ENCODE measurements at places on chromosomes 5 and 9. TPM values are rescaled to one million over a fixed set of nuclear protein-coding genes. Genes with fewer than 3 reads are reported as not detected.
A peak's percentile ranks its signal among the peaks of the same experiment; 100 is the strongest.

DNA sequence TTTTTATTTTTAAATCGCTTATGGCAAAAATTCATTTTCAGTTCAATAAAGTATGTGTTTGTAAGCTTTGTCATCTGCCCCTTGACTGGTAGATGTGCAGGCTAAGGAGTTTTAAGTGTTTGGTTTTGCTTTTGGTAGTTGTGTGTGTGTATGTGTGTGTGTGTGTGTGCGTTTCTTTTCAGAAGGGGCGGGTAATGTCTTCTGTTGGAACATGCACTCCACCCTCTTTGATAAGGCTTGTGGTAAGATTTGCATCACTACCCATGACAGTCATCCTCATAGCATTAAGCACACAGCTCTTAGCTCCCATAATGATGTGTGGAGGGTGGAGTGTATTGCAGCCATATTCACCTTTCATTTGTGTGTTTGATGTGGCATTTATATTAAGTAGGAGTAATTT is 92.1 kb upstream of the FSD1L start:
- DNase-seq: no peak

DNA sequence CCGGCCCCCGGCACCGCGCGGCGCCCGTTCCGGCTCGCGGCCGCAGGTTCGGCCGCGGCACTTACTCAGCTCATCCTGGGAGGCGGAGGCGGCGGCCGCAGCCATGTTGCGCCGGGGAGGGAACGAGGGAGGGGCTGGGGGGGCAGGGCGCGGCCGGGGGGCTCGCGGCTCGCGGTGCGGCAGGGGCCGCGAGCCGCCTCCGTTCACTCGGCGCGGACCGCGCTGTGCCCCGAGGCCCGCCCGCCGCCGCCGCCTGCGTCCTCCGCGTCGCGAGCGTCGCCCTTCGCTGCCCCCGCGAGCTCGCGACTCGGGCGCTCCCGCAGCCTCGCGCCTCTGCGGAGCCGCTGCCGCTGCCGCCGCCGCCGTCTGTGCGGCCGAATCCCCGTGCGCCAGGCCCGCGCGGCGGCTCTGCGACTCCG is 735 bp downstream of the ECPAS start:
- no peak for DNase-seq

Gene CSF1R
- total RNA-seq: 11.6 TPM

DNA sequence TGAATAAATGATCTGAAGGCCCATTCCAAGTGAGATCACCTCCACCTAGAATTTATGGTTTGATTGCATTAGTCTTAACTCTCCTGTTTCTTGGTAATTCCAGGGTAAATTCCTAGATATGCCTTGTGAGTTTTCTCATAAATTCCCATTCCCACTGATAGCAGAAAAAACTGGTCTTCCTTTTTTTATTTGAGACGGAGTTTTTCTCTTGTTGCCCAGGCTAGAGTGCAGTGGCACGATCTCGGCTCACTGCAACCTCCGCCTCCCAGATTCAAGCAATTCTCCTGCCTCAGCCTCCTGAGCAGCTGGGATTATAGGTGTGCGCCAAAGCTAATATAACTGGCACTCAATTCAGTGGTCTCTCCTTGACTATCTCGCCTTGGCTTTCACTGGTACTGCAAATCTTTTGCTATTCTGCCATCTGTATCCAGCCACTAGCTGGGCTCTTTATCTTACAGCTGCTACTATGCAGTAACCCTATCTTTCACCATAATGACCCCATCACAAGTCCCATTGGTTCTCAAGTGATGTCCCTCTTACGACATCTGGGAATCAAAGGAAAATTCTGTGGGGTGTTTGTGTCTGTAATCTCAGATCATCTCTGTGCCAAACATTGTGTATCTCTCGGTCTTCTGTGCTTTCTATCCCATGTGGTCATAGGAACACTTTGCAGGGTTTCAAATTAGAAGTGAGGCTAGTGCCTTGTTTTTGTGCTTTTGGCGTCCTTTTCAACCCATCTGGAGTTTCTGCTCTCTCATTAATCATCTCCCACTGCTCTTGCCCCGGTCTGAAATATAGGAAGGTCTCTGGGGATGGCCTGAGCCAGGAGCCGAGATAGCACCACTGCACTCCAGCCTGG is 14.4 kb downstream of the HNRNPK start:
- no peak for DNase-seq

- no peak for DNase-seq
These were observed 77.4 kb upstream of the FCN1 start for GRCh38 chr9:134994926-134995791.

- peak; percentile 43 for DNase-seq
These were observed 53.1 kb upstream of the ANKRD55 start for GRCh38 chr5:56286015-56286884.

DNA sequence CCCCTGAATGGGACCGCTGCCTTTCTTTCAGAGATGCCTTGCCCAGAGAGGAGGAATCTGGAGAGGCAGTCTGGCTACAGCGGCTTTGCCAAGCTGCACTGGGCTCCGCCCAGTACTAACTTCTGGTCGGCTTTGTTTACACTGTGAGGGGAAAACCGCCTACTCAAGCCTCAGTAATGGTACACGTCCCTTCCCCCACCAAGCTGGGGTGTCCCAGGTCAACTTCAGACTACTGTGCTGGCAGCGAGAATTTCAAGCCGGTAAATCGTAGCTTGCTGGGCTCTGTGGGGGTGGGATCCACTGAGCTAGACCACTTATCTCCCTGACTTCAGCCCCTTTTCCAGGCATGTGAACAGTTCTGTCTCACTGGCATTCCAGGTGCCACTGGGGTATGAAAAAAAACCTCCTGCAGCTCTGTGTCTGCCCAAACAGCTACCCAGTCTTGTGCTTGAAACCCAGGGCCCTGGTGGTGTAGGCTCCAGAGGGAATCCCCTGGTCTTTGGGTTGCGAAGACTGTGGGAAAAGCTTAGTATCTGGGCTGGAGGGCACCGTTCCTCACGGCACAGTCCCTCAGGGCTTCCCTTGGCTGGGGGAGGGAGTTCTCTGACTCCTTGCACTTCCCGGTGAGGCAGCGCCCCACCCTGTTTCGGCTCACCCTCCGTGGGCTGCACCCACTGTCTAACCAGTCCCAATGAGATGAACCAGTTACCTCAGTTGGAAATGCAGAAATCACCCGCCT is 171.2 kb downstream of the CWC27 start:
- DNase-seq: peak; percentile 86

Gene MYMK
- total RNA-seq: not detected

DNA sequence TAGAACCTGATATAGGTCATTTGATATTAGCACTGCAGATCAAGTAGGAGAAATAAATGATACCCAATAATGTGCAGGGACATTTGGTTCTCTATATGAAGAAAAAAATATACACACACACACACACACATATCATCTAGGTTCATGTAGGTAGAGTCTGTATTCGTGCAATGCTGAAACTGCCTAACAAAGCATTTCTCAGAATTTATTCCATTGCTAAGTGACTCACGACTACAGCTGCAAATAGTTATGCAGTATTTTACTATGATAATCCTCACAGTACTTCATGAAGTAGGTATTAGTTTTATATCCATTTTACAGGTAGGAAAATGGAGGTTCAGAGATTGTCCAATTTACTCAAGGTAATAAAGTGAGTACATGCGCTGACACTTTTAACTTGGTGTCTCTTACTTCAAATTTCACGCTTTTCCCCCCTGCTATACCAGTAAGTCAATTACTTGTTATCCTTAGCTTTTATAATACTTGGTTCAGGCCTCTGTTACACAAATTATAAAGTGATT is 2.4 kb downstream of the GIN1 start:
- DNase-seq: no peak

DNA sequence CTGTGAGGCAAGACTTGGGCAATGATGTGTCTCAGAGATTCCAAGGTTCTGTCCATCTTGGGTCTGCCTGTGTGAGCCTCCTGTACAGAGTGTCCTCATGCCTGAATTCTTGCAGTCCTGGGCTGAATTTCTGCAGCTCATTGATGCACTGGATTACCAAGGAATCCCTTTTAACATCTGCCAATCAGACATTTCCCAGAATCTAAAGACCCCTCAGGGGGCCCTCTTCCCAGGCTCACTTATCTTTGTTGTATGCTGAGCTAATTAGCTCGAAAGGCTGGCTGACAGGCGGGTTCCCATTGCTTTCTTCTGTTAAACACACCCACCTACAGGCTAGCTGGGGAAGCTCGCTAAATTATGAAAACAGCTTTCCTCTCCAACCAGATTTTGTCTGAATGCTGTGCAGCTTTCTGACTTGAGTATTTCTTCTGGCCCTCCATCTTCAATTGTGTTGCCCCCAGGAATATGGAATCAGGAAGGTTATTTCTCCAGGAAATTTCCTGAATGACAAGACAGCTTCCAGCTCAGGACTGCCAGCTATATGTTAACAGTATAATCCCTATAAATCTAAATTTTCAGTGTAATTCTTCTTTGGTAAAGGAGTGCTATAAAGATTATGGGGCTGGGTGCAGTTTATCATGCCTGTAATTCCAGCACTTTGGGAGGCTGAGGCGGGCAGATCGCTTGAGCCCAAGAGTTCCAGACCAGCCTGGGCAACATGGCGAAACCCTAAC is at the start of gene LIX1:
Gene LIX1 (minus strand): TSS at position 91 of the 734 bp plus-strand sequence. CDS start 35 bp downstream, at position 56.
- DNase-seq: peak; percentile 58

DNA sequence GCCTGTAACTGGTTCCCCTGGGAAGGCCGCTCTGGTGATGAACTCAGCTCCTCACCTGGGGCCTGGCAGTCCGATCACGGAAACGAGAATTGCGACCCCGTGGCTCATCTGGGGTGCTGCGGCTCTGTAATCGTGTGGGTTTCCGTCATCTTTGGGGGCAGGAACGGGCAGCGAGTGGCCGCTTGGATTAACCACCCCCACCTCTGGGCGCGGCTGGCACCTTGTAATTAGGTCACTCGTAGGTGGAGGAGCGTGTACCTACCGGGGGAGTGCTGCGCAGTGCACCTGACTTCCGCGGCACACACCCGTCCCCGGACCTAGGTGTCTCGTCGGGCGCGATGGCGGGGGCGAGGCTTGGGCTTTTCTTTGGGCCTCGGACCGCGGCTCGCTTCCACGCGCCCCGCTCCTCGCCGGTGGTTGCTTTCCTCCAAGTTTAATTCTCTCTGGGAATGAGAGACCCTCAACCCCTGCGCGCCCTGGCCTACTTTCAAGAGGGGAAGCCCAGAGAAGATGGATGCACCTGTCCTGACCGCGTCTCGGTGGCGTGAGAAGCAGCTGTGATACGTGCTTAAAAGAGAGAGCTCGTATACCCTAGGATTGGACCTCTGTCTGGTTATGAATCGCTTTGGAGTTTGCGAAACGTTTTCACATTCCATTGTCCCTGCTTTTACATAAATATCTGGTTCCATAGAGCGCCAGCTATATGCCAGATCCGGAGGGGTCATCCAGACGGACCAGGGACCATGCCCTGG is 744 bp upstream of the PPP2CA start:
- DNase-seq: peak; percentile 86

DNA sequence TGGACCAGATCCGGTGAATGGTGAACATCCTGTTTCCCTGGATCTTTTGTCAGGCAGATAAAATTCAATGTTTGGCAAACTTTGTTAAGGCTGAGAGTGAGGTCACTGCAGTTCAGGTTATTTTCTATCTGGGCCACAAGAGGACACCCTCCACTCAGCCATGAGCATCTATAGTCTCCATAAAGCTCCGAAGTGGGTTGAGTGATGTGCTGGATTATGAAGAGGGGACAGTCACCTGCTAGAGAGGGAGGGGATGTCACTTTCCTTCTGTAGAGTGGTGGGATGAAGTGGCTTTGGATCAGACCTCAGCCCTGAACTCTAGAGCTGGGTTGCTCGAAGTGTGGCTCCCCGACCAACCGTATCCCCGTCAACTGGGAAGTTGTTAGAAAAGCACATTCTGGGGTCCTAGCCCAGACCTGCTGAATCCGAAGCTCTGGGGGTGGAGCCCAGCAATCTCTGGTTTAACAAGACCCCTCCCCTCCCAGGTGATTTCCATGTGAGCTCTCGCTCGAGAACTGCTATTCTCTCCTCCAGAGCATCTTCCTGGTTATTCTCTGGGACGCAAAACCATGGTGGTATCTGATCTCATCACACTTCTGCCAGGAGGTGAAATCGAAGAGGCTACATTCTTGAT is 31.8 kb upstream of the FGF1 start:
- peak; percentile 20 for DNase-seq

- no peak for DNase-seq
These were observed 787.3 kb downstream of the KCTD16 start for GRCh38 chr5:144958002-144958401.

DNA sequence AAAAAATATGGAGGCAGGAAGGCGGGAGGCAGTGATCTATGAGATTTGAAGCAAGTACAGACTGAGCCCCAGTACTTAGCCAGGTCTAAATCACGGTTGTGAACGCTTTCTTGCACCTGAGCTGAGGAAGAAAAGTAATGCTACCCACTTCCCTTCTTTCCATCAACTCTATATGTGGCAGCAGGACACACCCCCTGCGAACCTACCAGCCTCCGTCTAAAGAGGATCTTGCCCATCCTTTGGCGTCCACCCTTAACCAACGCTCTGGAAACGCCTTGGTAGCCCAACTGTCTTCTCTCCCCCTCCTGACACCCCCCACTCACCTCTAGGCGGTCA is 545 bp downstream of the HMGCS1 start:
- DNase-seq: no peak

Gene AK1
- total RNA-seq: 74.1 TPM

DNA sequence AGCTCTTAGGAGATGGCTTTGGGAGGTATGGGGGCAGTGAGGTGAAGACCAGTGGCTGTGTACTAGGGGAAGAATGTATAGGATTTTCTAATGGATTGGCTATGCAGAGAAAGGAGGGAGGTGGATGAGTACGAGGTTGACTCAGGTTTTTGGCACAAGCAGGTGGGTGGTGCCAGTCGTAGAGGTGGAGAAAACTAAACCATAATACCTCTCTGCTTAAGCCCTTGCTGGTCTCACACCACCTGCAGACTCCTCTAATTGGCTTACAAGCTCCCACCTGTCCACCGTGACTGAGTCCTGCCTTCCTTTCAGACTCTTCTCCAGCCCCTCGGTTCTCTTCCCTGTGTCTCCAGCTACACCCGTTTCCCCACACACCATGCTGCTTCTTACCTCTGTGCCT is 521.7 kb upstream of the CLINT1 start:
- no peak for DNase-seq

- peak; percentile 7 for DNase-seq
These were observed 47.6 kb upstream of the RNU6ATAC start for GRCh38 chr9:134211811-134212485.

DNA sequence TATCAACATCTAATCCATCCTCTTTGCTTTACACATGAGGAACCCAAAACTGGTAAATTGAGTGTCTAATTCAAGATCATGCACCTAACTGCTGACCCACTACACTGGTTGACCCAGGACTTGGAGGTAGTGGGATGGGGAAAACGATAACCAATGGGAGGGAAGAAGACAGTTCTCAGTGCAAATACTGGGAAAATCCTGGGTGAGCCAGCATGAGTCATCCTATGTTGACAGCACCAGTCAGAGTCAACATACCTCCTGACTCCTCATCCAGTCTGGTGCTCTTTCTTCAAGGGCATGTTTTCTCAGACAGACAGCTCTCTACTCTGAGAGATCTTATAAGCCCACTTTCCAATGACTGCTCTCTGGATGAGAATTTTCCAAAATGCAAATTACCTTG is 232.8 kb upstream of the PTGER4 start:
- DNase-seq: no peak

Gene TAF9
- total RNA-seq: 41.4 TPM

GRCh38 chr9:2798423-2798822 is 45.5 kb downstream of the PUM3 start:
- DNase-seq: no peak

- no peak for DNase-seq
These were observed 23.6 kb downstream of the PLPP7 start for GRCh38 chr9:131312822-131313770.

Gene LHX3
- not detected for total RNA-seq

All from thyroid gland (tissue), 4 donors.